ENCODE measurements at places on chromosomes 5 and 9.

- no peak for DNase-seq
Observed at GRCh38 chr5:122458278-122458872, 146.3 kb downstream of the SNCAIP start.

DNA sequence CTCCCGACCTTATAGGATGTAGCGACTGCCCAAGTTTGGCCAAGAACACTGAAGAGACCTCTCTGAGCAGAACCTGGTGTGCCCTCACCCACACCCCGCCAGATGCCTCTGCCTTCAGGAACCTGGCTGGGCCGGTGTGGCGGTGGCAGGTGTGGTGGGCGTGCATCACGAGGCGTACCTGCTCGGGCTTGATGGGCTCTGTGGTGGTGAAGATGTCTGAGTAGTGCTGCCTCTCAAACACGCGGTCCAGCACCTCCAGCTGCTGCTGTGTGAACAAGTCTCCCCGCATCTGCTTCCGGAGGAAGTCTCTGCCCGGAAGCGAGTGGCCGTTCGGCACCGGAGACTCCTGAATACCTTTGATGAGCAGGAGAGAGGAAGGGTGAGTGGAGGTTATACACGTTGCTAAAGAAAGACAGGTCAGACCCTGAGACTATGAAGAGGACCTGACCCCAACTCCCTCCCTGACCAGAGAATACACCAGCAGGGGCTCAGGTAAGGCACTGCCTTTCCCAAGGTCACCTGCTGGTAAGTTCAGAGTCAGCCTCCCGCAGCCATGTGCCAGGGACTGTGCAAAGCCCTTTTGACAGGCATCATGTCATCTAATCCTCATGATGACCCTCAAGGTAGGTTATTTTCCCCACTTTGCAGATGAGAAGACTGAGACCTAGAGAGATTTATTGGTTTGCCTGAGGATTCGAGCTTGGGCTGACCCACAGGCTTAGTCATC is 67.5 kb downstream of the PAX5 start:
- no peak for DNase-seq

DNA sequence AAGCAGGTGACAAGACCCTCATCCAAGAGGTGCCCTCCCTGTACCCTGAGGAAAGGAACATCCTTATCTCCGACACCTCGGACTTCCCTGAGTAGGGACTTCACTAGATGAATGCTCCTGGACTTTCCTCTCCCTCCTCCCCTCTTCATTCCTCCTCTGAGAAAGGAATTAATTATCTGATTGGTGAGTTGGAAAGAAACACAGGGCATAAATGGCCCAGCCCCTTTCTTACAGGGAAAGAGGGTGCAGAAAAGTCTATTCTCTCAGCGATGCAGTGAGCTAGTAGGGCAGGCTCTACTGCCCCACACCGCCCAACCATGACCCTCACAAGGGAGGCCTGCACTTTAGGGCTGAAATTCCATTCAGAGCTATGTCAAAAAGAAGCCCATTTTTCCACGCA is 87.5 kb downstream of the TTC39B start:
- DNase-seq, result no peak

DNA sequence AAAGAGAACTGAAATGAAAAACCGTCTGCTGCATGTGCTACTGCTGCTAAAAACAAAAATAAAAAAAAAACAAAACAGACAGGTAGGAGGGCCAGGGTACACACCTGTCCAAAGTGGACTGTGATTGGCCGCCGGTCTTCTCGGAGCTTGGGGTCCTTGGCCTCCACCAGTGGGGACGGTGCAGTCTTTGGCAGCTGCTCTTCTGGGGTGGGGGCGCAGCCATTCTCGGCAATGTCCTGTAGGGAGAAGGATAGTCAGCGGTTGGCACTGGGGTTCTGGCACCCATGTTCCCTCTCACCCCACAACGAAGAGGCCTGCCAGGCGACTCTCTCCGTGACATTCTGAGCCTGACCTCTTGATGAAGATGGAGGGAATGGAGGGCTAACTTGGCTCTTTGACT is 84.3 kb downstream of the CRB2 start:
- DNase-seq, result no peak

DNA sequence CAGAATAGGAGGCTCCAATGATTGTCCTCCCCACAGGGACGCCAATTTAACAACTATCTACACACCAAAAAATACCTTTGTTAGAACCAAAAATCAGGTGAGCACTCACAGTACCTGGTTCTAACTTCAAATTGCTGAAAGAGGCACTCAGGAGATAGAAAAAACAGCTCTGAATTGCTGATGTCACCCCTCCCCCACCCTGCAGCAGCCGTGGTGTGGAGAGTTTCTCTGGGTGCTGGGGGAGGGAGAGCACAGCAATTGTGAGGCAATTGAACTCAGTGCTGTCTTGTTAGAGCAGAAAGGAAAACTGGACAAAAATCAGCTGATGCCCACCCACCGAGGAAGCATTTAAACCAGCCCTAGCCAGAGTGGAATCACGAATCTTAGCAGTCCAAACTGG is 41.8 kb downstream of the TNFSF8 start:
- no peak for DNase-seq

GRCh38 chr5:147044572-147045273 is 166.2 kb upstream of the PPP2R2B start:
- DNase-seq, result no peak

- no peak for DNase-seq
Observed at GRCh38 chr5:67416133-67416937, 219.7 kb upstream of the CD180 start.

- no peak for DNase-seq
Observed at GRCh38 chr5:135557076-135557838, 21.5 kb upstream of the NEUROG1 start.

DNA sequence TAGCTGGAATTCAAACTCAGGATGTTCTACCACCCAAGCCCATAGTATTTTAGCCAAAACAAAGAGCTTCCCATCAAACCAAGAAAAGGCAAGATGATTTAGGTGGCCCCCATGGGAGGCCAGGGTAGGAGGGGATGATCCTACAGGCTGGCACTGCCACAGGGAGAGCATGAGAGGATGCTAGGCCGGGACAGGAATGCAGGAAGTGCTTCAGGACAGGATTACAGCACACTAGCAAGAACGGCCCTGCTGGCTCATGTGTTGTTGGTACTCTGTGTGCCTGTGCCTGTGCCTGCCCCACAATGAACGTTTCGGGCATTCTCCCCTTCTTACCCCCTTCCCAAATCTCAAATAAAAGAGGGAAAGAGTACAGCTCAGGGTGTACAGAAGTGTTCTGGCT is 110.7 kb upstream of the TRIM32 start:
- no peak for DNase-seq

DNA sequence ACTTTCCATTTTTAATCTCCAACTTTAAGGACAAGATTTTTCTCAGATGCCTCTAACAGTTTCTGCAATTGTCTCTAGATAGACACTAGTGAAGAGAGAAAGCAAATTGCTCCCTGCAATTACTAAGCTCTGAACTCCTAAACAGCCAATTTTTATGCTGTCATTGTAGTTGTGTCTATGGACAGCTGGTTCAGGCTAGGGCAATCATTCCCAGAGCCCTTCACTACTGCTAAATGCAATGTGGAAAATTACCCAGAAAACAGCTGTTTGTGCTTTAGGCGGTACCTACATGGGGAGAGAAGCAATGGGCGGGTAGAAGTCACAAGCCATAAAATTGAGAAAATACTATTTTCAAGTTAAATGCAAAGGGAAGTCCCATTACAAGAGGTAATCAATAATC is 211.6 kb downstream of the SPOCK1 start:
- no peak for DNase-seq

GRCh38 chr9:113503613-113504211 is 40.2 kb downstream of the RGS3 start:
- no peak for DNase-seq

DNA sequence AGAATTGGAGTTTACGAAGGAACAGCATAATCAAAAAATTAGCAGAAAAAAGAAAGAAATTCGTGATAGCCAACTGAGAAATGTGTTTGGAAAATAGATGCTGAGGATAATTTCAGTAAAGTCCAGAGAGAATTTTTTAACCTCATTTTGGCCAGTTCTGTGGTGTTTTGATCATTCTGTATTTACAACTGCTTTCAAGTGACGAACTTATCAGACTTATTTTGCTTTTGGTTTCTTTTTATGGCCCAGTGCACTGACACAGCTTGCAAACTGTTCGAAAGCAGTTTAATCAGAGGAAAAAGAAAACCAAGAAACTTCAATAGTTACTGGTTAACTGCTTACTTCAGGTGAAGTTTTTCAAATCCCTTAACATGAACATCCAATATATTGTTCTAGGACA is 1.9 kb downstream of the SDHA start:
- DNase-seq, result no peak

- DNase-seq, result no peak
Observed at GRCh38 chr5:24644761-24645160, at the start of gene CDH10. Gene CDH10 (minus strand): TSS chr5:24644978. CDS start chr5:24593490, 51,488 bp downstream.

DNA sequence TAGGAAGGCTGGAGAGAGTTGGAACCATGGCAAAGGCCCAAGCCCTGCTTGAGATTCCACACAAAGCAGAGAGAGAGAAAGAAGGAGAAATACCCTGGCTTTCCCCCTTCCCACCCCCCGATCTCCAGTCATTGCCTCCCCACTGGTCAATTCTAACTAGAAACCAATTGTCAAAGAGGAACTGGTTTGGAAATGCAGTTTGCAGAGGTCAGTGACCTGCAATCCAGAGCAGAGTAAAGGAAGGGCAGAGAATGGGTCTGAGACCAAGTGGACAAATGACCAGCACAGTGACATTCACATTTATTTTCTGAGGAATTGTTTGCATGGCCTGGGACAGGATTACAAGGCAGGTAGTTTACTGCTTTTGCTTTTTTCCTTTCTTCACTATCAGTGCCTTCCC is 37.5 kb upstream of the ZFYVE16 start:
- DNase-seq, result no peak

- DNase-seq, result no peak
Observed at GRCh38 chr9:125600194-125600593, 106.8 kb downstream of the MAPKAP1 start.

DNA sequence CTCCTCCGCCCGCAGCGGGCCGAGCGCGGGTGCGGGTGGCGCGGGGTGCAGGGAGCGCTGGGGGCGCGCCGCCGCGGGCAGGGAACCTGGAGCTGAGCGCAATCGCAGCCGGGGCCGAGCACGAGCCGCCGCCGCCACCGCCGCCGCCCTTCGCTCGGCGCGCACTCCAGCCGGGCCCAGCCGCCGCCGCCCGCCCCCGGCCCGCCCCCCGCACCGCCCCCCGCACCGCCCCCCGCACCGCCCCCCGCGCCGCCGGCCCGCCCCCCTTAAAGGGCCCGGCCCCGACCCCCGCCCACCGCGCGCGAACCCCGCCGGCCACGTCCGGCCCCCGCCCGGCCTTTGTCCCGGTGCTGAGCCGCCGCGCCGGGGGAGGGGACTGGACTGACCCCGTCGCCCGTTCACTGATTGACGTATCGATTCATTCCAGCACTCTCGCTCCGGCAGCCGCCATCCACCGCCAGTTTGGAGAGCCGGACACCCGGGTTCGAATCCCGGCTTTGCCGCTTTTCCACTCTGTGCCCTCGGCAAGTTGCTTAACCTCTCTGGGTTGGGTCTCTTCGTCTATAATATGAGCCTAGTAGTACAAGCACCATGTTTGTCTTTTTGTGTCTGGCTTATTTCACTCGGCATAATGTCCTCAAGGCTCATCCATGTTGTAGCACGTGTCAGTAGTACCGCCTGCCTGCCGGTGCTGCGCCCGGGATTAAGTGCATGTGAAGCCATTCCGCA is at the start of gene SH3PXD2B:
Gene SH3PXD2B (minus strand): TSS at position 168 of the 729 bp plus-strand sequence. CDS start 173 bp downstream, outside the sequence.
- no peak for DNase-seq

DNA sequence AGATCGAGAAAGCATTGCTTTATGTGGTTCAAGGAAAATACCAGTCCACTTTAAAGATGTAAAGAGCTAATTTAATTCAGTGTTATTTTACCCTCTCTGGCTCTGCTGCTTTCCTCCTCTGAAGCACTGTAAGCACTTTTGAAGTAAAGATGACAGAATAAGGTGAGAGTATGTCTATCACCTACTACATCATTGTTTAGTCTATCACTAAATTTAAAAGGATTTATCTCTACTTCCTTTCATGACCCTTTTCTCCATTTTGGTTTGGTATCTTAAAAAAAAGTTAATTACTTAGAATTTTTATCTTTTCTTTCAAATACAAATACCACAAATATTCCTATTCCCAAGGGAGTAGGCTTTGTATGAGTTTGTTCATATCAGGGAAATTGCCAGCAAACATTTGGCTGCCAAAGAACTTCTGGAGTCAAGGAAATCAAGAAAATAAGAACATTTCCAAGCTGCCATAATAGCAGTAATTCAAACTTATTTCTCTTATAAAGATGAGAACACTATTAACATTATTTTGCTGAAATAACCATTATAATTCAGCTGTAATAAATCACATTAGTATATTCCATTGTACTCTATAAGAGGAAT is 77.8 kb downstream of the SLC38A9 start:
- no peak for DNase-seq
